ENCODE measurements at places on chromosomes 4 and X.

DNA sequence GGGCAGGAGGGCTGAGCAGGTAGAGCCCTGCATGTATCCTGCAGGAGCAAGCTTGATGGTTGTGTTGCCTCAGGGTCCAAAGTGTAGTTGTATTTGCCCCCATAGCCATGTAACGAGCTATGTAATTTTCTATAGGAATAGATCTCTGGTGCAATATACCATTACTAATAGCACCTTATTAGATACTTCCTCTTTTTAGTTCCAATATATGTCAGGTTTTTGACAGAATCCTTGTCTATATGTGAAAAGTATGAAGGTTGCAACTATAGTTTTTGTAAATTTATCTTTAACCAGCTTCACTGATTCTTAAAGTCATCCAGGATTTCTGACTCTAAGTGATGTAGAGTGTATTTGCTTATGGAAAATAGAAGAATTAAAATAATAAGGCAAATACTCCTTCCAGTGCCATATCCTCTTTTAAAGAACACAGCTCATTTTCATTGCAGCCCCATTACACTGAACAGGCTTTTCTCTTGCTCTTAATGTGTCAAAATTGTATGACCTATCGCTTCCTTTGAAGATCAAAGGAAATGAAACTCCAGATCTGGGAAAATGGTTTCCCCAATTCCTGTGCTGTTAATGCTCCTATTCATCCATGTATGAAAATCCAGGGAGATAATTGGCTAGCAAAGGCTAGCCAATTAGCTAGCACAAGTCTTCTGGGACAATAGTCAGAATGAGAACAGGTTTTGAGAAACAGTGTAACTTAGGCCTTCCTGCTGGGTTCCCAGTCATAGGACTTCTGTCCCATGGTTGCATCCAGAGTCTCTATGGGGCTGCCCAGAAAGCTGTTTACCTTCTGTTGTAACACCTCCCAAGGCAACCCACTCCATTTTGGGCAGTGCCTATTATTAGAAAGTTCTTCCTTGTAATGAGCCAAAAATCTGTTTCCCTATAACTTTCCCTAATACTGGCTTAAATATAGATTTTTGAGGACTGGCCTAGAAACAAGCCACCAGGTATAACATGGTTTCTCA is 90.6 kb downstream of the TSPAN7 start:
- no peak for DNase-seq

DNA sequence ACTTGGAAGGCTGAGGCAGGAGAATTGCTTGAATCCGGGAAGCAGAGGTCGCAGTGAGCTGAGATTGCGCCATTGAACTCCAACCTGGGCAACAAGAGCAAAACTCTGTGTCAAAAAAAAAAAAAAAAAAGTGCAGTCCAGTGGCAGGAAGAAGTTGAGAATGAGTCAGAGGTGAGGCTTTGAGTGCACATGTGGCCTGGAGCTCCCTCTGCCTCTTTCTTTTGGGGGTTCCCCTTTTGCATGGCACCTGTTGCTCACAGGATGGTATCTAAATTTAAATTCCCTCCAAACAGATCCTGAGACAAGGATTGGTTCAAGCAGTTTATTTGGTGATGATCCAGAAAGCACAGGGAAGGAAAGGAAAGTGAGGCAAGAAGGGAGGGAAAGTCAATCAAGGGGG is 151.4 kb upstream of the STX18 start:
- DNase-seq = no peak

DNA sequence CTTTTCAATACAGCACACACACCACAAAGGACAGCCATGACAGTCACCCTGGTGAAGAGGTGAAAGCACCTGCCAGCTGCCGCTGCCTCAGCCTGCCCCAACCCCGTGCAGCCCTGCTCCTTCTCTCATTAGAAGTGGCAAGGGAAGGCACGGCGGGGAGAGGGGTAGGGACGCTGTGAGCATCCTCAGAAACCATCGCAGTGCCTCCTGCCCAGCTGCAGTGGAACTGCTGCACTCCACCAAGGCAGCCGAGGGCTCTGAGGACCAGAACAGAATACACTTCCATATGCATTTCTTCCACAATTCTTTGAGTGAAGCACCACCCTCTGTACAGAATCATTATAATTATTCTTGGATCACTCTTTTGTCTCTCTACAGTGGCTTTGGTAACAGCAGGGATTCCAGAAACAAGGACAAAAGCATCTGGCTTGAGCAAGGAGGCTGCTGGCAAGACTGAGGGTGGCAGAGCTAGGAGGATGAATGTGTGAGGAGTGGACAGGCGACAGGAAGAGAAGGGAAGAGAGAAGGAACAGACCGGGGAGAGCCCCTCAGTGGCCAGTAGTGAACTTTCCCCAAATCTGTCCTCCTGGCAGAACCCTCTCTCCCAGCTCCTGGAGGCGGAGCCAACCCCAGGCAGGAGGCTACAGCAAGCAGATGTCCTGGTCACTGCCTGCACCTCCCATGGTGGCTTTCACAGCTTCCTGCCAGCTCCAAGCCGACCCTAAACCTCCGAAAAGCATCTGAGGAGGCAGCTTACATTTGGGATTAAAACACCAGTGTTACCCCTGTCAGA is 73.2 kb downstream of the MTNR1A start:
- no peak for DNase-seq

- no peak for DNase-seq
Measured at GRCh38 chr4:172950990-172951389, 217.6 kb upstream of the GALNT7 start.

DNA sequence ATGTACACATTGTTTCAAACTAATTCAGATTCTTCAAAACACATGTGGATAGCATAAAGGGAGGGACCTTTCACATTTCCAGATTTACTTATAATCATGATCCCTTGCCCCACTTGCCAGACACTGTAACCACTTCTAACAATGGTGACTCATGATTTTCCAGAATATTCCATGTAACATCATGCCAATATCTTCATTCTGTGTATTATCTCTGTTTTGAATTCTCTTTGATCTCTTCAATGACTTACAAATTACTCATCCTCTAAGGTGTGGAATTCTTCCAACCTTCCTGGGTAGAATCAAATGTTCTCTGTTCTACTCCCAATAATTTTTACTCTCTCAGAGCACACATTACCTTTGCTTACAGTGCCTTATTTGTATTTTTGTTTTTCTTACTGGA is 517.1 kb downstream of the PCDH7 start:
- DNase-seq = no peak

DNA sequence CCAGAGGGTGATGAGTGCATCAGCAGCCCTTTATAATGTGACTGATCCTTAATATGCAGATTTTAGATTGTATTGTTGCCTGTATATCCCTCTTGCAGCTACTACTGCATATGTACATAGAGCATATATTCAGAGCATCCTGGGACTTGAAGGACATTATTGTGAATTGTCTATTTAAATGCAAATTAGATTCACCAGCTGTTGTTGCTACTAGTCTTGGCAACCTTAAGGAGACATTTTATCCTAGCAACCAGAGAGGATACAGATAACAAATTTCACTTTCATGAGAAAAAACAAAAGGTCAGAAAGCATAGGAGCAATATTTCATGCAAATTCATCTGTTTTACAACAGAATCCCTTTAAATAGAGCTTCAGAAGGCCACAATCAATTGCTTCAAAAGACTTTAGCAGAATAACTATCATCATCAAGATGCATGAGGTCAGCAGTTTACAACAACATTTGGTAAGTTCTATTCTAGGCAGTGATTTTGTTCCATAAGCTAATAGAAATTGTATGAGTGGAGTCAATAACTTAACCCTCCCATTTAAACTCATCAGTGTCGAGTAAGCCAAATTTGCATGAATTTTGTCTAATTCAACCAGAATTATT is 148.6 kb downstream of the GC start:
- no peak for DNase-seq

- DNase-seq = no peak
Measured at GRCh38 chr4:88185906-88186305, 27.5 kb upstream of the ABCG2 start.

DNA sequence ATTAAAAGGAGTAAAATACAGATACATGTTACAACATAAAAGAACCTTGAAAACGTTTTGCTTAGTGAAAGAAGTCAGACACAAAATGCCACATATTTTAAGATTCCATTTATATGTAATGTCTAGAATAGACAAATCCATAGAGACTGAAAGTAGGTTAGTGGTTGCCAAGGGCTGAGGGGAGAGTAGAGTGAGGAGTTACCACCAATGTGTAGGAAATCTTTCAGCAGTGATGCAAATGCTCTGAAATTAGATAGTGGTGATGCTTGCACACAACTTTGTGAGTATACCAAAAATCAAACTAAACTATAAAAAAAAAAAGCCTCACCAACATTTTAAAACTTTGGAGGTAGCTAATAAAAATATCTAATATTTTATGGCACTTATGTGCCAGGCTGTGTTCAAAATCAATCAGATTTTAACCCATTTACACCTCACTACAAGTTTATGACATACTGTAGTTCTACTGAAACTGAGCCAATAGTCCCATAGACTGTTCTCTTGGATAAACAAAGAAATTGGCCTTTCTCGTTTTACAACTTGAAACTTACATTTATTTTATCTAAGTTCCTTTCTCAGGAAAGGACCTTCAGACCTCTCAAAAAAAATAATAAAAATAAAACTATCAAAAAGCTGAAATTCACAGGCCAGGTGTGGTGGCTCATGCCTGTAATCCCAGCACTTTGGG is 29.1 kb upstream of the KLHL8 start:
- no peak for DNase-seq

GRCh38 chr4:147853706-147854105 is 121.8 kb downstream of the ARHGAP10 start:
- DNase-seq = peak; percentile 67

GRCh38 chr4:54840992-54841768 is 183.4 kb downstream of the KIT start:
- DNase-seq = no peak

GRCh38 chr4:48329193-48329592 is 12.1 kb upstream of the SLAIN2 start:
- no peak for DNase-seq

DNA sequence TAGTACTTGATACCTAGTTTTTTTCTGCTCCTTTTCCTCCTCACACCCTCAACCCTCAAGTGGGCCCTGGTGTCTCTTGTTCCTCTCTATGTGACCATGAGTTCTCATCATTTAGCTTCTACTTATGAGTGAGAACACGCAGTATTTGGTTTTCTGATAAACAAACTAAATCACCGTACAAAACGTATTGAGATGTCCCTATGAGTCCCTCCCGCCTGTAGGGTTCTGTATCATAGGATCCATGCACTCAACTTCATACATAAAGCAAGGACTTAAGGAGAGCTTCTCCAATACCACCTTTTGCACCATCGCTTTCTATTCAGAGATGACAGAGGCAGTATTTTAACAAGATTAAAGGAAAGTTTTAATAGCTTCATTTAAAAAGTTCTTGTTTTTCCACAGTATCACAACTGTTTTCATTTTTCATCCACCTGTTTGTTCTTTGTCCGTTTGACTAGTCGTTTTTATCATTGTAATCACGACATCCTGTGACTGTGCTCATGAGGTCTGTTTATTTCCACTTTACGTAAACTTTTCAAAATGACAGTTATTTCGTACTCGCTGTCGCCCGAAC is 457 bp upstream of the RAB9A start:
- no peak for DNase-seq

GRCh38 chr4:88908521-88908920 is 148.5 kb downstream of the FAM13A start:
- DNase-seq = no peak

- DNase-seq = no peak
Measured at GRCh38 chr4:7361280-7361895, 73.3 kb downstream of the PSAPL1 start.

- no peak for DNase-seq
Measured at GRCh38 chr4:48064349-48064748, 47.8 kb downstream of the NIPAL1 start.

- peak; percentile 27 for DNase-seq
Measured at GRCh38 chr4:7625071-7625470, 190.3 kb upstream of the PSAPL1 start.

DNA sequence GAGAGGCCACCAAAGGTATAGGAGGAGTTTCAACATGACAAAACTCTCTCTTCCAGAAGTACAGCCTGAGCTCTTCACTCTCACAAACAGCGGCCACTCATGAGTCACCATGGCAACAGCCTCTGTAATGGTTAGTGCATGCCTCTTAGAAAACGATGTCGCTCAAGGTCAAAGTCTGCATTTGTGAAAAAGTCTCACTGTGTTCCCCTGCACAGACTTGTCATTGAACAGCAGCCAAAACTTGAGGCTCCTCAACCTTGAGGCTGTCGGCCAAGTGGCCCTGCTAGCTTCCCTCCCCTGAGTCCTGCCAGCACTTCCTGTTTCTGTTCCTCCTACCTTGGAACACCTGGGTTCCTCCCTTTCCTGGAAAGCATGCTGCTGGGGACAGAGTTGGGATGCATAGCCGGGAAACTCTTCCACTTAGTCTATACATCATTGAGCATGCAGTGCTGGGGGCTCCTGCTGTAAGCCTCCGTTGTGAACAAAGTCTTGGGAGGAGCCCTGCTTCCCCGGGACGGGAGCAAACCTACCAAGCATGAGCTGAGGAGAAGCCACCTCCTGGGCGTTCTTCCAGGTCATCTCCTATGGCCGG is 66.6 kb downstream of the ING2 start:
- no peak for DNase-seq

- no peak for DNase-seq
Measured at GRCh38 chrX:80430826-80431504, 10.7 kb downstream of the TENT5D start.

GRCh38 chrX:17377091-17377717 is 2.2 kb downstream of the NHS start:
- no peak for DNase-seq

GRCh38 chr4:147782087-147782781 is 50.3 kb downstream of the ARHGAP10 start:
- no peak for DNase-seq

- DNase-seq = no peak
Measured at GRCh38 chrX:97189668-97190067, 306.0 kb downstream of the RPA4 start.

DNA sequence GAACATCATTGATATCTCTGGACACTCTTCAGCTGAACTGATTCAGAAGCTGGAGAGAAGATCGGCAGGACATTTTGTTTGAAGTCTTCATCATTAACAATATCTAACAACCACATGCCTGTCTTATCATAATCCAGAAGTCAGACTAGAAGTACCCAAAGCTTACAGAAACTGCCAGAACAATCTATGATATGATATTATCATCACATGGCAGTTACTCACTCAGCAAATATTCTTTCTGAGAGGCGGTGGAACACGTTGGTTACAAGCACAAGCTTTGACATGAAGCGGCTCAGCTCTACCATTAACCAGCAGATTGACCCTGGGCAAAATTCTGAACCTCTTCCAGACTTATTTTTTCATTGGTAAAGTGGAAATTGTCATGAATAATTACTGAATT is 69.4 kb upstream of the KIT start:
- DNase-seq = no peak

DNA sequence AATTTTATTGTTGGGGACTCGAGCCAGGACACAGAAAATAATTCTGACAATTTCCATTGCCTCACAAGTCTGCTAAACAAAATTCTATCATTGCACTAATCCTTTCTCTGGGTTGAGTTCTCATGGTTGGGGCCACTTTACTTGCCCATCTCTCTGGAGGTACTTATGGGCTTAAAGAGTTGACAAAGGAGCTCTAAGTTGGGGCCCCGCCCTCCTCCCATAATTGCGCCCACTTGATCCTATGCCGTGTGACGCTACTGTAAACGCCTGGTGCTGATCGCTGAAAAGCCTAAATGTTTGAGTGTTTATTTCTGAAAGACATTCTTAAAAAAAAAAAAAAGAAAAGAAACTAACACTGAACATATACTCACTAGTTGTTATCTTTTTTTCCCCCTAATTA is 103.0 kb downstream of the TENM3 start:
- no peak for DNase-seq

GRCh38 chr4:183832776-183833450 is 72.2 kb upstream of the STOX2 start:
- DNase-seq = no peak

GRCh38 chr4:67036791-67037190 is 508.5 kb downstream of the CENPC start:
- DNase-seq = no peak
